Hindlimb muscle (tissue), 1 donor: ENCODE measurements at places on chromosomes 1 and 21. TPM values are rescaled to one million over a fixed set of nuclear protein-coding genes. Genes with fewer than 3 reads are reported as not detected.

DNA sequence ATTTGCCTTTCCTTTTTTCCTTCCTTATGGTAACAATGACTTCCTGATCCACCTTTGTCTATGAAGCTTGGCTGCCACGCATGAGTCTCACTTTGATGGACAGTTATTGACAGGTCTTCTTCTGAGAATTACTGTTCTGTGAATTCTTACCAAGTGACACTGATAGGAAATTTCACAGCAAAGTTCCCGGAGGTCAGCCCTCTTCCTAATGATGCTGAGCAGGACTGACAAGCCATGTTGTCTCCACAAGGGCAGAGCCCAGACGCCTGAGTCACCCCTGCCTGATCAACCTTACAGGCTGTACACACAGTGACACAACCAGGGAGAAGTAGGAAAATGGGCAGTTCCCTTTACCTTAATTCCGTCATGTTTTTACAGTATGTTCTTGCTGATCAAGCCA lies 44.2 kb downstream of the ZC3H11B start:
- no peak for DNase-seq

GRCh38 chr1:233909195-233909594 lies 4.7 kb downstream of the SLC35F3 start:
- DNase-seq: no peak

DNA sequence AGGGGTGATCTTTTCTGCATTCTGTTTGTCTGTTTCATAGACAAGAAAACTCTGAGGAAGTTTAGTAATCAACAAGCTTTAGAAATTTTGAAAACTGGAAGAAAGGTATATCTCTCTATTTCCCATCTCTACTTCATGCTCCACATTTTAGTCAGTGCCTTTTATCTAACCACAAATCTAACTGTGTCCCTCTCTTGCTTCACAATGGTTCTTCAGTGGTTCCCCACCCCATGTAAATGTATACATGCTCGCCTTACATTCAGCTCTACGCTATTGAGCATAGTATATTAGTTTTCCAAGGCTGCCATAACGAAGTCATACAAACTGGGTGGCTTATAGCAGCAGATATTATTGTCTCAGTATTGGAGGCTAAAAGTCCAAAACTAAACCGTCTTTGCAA lies 14.4 kb upstream of the SAMSN1 start:
- DNase-seq: no peak

DNA sequence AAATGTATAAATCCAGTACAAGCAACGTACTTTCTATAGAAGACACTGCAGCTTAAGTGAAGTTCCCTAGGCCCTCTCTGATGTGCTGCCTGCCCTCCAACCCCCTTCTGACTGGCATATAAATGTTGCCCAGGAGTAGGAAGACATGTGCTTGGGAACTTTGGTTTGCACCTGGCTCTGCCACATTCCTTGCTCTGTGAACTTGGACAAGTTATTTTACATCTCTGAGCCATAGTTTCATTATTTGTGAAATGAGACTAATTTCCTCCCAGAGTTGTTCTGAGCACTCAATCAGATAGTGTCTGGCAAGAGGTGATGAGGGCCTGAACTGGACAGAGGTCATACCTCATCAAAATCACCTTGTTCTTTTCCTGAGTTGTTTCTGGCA lies 3.5 kb upstream of the PHC2 start:
- DNase-seq: no peak

DNA sequence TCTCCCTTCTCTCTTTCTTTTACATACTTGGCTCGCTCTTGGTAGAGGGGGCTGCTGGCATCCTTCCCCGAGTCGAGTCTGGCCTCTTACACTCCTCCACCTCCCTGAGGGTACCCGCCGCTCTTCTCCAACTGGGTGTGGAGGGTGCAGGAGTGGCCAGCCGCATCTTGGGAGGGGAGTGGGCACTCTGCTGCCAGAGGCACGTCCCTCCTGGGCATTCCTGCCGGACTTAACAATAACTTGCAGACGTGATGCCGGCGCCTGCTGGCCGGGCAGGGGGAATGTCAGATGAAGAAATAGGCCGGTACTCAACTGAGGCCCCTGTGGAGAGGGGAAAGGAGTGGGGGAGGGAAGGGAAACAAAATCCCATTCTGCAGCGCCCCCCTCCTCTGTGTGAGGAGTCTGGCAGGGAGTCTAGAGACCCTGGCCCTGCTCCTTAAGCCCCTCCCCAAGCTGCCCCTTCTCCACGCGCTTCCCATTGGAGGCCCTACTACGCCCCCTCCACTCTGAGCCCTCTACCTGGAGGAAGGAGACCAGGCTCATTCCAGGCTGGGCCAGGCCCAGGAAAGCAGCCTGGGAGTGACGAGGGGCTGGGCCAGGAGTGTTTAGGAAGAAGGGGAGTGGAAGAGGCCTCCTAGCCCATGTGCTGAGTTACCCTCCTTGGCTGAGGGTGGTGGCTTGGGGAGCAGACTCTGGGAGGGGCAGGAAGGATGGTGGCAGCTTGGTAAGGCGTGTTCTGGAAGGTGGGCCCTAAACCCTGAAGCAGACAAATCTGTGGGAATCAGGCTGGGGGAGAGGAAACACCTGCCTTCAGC lies 1.8 kb downstream of the ATP2B4 start:
- peak; percentile 63 for DNase-seq

DNA sequence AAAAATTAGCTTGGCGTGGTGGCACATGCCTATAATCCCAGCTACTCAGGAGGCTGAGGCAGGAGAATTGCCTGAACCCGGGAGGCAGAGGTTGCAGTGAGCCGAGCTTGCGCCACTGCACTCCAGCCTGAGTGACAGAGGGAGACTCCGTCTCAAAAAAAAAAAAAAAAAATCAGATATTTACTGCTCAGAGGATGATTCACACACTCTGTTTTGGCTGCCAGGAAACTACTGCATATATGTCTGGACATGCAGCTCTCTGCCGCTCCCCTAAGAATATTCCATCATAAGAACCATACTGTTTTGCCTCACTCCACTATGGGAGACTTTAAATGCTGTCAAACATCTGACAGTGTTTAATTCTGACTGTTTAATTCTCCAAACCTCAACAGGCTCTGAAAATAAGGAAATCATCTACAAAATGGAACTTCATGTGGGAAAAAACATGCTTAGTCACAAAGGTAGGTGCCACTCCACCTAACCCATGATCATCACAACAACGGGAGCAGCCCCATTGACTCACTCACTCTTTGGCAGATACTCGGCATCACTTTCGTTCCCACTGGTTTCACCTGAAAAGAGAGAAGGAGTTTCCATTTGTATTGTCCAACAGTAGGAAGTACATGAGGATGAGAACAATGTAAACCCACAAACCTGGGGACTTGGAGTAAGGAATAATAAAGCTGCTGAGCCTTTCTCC lies 29.3 kb upstream of the BCAS2 start:
- DNase-seq: no peak

DNA sequence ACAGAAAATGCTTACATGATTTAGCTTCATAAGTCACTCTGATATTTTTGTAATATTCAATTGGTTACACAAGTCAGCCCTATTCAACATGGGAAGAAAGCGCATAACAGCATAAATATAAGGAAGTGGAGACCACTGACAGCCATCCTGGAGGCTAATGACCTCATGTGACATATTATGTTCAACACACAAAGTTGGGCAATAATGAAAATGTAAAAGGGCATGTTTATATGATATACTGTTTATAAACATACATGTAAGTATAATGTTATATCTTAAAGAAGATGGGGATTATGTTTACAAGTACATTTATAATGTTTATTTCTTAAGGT lies 30.2 kb downstream of the EVI5 start:
- DNase-seq: no peak

GRCh38 chr1:116334015-116334547 lies 39.0 kb upstream of the ATP1A1 start:
- no peak for DNase-seq

DNA sequence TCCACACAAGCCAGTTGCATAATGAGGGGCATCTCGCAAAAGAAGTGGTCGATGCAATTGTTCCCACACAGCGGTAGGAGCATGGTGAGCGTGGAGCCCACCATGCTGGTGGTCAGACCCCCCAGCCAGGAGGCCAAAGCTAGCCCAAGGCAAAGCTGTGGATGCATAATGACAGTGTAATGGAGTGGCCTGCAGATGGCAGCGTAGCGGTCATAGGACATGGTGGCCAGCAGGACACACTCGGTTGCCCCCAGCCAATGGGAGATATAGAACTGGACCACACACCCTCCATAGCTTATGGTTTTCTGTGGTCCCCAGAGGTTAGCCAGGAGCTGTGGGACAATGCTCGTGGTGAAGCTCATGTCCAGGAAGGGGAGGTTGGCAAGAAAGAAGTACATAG lies 4.3 kb downstream of the OR2C3 start:
- DNase-seq: no peak

- DNase-seq: no peak
These were observed 9.8 kb upstream of the SLC30A1 start for GRCh38 chr1:211588711-211589110.

DNA sequence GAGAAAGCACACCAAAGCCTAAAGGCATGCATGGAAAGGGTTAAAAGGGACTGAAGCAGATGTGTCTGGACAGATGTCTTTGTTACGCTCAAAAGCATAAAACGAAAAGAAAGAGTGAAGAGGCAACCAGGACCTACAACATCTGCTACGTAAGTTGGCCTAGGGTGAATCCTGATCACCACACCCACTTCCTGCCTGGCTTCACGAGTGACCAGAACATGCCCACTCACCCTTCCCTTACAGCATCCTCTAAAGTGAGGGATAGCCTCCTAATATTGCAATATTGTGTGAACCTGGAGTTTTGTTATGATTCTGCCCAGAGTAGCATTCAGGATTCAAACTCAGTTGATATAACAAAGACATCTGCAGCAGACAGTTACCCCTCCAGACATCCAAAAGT lies 10.6 kb upstream of the OLIG2 start:
- no peak for DNase-seq

VHLL gene
- not detected for polyA plus RNA-seq

CRP gene
- not detected for polyA plus RNA-seq

NCF2 gene
- 5.5 TPM for polyA plus RNA-seq
